ENCODE measurements at places on chromosomes 7 and 10. TPM values are rescaled to one million over a fixed set of nuclear protein-coding genes. Genes with fewer than 3 reads are reported as not detected.

The ZNF107 gene
- total RNA-seq, result 2.8 TPM

The SLC29A3 gene
- total RNA-seq, result 0.62 TPM

The HPS1 gene
- total RNA-seq, result 25.1 TPM

The PODXL gene
- total RNA-seq, result 3.2 TPM

The OPN1SW gene
- not detected for total RNA-seq

The RHOBTB1 gene
- total RNA-seq, result 16.4 TPM

The TAX1BP1 gene
- total RNA-seq, result 92.4 TPM

The C10orf120 gene
- total RNA-seq, result not detected

The CDC14C gene
- total RNA-seq, result not detected

The TWIST1 gene
- 51.1 TPM for total RNA-seq

The CTAGE4 gene
- not detected for total RNA-seq

The BPGM gene
- 29.0 TPM for total RNA-seq

The STEAP2 gene
- total RNA-seq, result 19.0 TPM

The CHPF2 gene
- 60.8 TPM for total RNA-seq

The NUDT13 gene
- total RNA-seq, result 1.8 TPM

The CRHR2 gene
- not detected for total RNA-seq

The FAM25A gene
- not detected for total RNA-seq

The CEP55 gene
- 117 TPM for total RNA-seq

The CHAT gene
- total RNA-seq, result not detected

The USP54 gene
- total RNA-seq, result 35.5 TPM

The MYOZ1 gene
- not detected for total RNA-seq

The ASB4 gene
- total RNA-seq, result not detected

The ACHE gene
- total RNA-seq, result 0.25 TPM

The ZNF680 gene
- 12.9 TPM for total RNA-seq

The PRSS2 gene
- total RNA-seq, result not detected

The MEOX2 gene
- under 0.01 TPM for total RNA-seq

The ZNF273 gene
- total RNA-seq, result 3.7 TPM

The DDC gene
- total RNA-seq, result not detected

The GJD4 gene
- not detected for total RNA-seq

The TEX47 gene
- total RNA-seq, result not detected

The SEC31B gene
- 1.2 TPM for total RNA-seq

The ATG9B gene
- 0.11 TPM for total RNA-seq

The C10orf62 gene
- total RNA-seq, result 0.11 TPM

All from uterine smooth muscle cell (primary cell).